Breast epithelium (tissue), 4 donors: ENCODE measurements at places on chromosomes 2 and 18.
A peak's percentile ranks its signal among the peaks of the same experiment; 100 is the strongest.

- no peak for DNase-seq
Observed at GRCh38 chr2:133906396-133906795, 338.1 kb upstream of the NCKAP5 start.

- DNase-seq, result no peak
Observed at GRCh38 chr2:21543630-21544029, 419.9 kb downstream of the TDRD15 start.

GRCh38 chr2:6959751-6960150, 42.5 kb downstream of the RNF144A start:
- no peak for DNase-seq

GRCh38 chr2:6934758-6935651, 17.8 kb downstream of the RNF144A start:
- no peak for DNase-seq

DNA sequence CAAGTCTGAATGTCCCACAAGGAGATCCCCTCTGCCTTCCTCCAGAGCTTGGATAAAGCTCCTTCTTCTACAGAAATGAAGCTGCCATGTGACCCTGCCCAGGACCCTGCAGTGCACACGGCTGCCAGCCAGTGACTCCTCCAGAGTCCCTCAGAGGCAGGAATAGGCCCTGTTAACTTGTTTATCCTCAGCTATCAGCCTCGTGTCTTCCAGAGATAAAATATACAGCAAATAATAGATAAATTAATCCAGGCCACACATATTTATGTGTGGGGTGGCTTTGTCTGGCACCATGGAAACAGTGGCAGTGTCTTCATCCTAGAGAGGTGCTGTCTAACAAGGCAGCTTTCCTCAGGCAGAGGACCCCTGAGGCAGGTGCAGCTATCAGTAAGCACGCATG, 66.7 kb downstream of the TMEM18 start:
- no peak for DNase-seq

GRCh38 chr2:46800218-46800617, 115.4 kb downstream of the MCFD2 start:
- DNase-seq, result no peak

GRCh38 chr2:1791685-1792435, 47.5 kb upstream of the PXDN start:
- DNase-seq, result no peak

DNA sequence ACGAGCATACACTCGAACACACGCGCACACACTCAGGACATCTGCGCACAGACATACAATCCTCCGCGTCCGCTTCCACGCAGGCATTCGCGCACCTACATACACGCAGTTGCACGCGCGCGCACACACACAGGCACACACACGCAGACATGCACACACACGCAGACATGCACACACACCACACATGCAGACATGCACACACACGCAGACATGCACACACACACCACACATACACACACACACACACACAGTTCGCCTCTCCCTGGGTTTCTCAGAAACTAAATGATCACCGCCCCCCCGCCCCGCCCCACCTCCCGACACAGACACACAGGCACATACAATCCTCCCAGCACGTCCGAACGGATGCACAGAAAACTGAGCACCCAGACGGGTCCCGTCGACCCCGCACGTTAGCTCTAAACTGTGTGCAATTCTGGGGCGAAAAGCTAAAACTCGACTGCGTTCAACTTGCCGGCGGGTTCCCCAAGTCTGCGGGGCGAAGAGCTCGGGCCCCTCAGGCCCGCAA, 1.0 kb downstream of the EPHA4 start:
- no peak for DNase-seq

GRCh38 chr2:29281086-29281915, 166.1 kb downstream of the CLIP4 start:
- DNase-seq, result peak; percentile 58

DNA sequence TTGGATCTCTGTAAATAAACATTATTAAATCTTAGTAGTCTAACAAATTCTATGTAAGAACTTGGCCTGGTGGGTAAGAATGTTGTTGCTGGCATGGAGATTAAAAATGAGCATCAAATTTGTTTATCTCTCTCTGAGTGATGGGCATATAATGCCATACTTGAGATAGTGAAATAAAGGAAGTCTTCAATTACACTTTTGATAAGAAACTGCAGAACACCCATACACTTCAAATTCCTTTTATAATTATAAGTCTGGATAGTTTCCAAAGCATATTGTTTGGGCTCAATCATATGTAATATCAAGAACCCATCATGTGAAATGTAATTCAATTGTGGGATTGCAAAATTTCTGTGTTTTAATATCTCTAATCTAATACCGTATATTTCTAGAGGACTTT, 47.4 kb upstream of the PARD3B start:
- DNase-seq, result no peak

DNA sequence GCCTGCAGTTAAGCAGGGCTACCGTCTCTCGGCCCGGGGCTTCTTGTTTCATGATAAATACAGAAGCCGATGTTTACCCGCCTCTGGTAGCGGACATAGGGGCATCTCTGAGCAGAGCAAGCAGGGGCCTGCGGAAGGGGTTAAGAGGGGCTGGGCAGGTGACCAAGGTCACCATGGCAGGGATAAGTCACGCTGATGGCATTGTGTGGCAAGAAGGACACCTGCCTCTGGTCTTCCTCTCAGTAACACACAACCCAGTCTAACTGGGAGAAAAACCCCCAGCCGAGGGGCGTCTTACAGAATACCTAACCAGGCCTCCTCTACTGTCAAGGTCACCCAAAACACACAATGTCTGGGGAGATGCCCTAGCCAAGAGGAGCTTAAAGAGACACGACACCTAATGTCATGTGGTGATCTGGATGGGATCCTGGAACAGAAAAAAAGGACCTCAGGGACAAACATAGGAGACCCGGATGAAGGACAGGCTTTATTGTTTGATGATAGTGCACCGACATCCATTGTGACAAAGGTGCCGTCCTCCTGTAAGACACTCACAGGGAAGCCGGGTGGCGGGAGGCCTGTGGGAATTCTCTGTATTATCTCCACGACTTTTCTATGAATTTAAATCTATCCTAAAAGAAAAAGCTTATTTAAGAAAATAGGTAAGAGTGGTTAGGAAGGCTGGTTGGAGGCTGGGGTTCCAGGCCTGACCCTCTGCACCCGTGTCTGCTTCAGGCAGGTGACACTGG, 24.8 kb downstream of the SH3BP4 start:
- no peak for DNase-seq

GRCh38 chr2:32357318-32358110, 691 bp downstream of the BIRC6 start:
- peak; percentile 32 for DNase-seq

DNA sequence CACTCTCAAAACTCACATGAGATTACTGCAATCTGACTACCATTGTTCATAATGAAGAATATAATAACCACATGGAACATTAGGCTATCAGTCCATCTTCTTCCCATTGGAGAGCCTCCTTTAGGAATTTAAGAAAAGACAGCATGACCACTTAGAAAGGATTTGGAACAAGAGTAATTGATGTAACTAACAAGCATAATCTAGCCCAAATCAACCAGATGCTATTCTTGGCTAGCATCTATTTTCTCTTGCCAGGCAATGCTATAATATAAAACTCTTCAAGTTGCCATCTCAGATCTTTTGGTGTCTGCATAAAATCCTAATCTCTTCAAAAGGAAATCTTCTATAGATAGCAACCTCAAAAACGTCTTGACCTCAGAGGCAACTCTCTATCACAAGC, 152.0 kb upstream of the REG3G start:
- DNase-seq, result no peak

- DNase-seq, result no peak
Observed at GRCh38 chr2:8623576-8623957, 58.3 kb upstream of the ID2 start.

- DNase-seq, result no peak
Observed at GRCh38 chr2:8498994-8499393, 182.9 kb upstream of the ID2 start.

DNA sequence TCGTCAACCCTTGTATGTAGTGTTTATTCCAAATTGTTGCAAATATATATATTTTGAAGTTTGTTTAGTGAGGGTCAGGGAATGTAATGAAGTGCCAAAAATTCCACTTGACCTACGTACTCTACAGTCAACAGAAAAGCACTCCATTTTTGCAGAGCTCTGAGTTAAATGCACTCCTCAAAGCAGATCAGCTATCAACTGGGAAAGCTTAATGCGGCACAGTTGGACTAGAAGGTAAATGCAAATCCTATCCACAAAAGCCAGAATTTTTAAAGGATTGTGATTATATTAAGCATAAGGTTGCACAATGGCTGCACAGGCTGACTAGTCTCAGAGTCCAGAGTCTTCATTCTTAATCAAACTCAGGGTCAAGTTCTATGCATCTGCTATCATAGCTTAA, 577.1 kb downstream of the ARHGAP15 start:
- no peak for DNase-seq

DNA sequence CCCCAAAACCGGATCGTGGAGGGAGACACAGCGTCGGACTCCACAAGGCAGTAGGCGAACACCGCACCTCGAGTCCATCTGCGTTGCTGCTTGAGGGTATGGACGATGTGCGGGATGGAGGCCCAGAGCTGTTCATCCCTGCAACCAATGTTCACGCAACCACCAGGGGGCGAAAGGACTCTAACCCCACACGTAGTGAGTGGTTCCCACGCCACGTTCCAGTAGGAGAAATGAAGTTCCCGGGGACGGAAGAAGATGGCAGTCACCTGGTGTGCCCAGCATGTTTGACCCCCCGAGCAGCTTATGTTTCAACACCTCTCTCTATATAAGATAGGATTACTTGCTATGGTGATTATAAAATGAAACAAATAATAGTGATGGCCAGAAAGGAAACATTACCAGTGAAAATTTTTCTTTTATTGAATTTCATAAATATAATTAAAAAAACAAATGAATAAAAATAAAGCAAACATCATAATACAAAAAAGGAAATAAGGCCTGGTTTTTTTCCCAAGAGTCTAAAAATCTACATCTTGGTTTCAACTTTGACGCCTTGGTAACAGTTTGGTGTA, 184.3 kb downstream of the SH3BP4 start:
- DNase-seq, result peak; percentile 57

DNA sequence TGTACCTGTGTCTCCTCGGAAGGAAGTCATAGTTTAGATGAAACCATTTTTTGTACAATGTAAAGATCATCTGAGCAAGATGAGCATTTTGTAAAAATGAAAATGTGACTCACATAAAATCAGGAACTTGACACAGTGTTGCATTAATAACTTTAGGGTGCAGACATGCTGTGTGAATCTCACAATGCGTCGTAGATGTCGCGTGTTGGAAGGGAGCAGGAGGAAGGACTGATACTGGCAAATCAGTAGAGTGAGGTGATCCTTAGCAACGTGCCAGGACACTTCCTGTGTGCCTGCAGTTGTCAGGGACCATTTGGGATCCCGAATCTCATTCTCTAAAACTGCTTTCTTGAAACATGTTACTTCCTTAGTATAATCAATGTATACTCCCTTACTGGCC, 103.1 kb downstream of the SH3BP4 start:
- DNase-seq, result no peak

DNA sequence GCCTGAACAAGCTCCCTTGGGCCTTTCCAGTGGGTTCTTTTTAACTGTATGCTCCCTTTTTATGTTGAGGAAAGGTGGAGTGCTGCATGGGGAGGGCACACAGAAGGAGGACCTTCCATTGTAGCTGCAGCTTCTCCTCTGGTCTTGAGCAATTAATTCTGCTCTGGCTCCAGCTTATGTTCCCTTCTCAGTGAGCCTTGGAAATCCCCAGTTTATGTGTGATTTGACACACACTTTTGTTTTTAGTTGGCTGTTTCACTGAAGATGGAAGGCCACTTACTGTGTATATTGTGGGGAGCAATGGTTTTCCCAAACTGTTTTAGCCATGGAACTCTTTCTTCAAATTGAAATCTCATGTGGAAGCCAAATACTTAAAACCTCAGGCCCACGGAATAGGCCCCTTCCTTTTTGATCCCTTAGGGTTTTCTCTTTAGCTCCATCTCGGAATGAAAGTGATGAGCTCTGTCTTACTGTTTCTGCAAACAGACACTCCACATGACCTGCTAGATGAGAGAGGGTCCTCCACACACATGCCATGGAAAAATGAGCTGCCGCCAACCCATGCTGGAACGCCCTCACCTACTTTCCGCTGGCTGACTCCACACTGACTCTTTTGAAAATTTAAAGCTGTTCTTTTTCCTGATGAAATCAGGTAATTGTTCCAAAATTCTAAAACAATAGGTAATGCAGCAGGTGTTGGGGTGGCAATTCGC, 280.9 kb upstream of the SIX2 start:
- DNase-seq, result no peak

GRCh38 chr2:25582077-25582830, 91.1 kb downstream of the DTNB start:
- DNase-seq, result no peak

DNA sequence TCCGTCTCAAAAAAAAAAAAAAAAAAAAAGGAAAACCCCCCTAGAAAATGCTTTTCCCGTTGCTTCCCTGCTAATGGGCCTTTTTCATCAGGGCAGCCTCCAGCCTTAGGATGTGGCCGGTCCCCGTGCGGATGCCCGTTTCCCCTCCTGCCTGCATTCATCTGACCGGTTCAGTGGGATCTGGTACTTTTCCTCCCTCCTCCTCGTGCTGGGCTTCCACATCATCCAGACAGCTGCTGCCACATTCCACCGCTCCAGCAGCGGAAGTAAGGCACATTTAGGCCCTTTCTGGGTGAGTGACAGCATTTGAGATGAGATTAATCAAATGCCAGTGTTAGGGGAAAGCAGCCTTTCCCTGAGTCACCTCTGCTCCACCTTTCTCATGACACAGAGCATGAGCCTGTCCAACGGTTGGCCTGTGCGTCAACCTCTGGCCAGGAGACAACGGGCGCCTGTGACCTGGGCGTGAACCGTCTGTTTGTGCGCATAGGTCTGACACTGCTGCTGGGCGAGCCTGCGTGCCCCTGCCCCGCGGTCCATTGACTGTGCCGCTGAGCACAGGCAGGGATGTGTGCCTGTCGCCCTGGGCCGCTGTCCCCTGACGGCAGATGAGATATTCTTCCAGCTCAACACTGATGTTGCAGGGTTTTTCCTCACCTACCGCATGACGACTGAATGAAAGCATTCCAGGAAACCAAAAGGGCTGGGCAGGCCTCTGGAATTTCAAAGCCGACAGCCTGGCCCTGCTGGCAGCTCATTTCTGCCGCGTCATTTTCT, 174.0 kb downstream of the TGIF1 start:
- DNase-seq, result peak; percentile 75

DNA sequence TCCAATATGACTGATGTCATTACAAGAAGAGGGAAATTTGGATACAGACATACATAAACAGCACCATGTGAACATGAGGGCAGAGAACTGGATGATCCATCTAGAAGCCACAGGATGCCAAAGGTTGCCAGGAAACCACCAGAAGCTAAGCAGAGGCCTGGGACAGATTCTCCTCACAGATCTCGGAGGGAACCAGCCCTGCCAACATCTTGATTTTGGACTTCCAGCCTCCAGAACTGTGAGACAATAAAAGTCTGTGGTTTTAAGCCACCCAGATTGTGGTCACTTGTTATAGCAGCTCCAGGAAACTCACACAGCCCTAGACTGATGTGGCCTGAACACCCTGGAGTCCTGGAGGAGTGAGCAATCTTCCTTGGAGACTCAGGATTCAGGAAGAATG, 351.6 kb downstream of the EIPR1 start:
- DNase-seq, result no peak
